ENCODE measurements at places on chromosomes 1 and 21. TPM values are rescaled to one million over a fixed set of nuclear protein-coding genes. Genes with fewer than 3 reads are reported as not detected.

The HMGCS2 gene
- total RNA-seq = not detected

The DRAXIN gene
- total RNA-seq = 0.05 TPM

The MCOLN3 gene
- 0.62 TPM for total RNA-seq

The FALEC gene
- total RNA-seq = not detected

The GBP6 gene
- 0.73 TPM for total RNA-seq

The TMEM82 gene
- total RNA-seq = not detected

The HSD3B1 gene
- not detected for total RNA-seq

The RBM11 gene
- total RNA-seq = 3.1 TPM

The CD1E gene
- not detected for total RNA-seq

The CFAP141 gene
- total RNA-seq = not detected

The CELA2A gene
- not detected for total RNA-seq
